ENCODE measurements at places on chromosomes 12 and 14. TPM values are rescaled to one million over a fixed set of nuclear protein-coding genes. Genes with fewer than 3 reads are reported as not detected.

ZNF605 gene
- 6.2 TPM for total RNA-seq

TMPRSS12 gene
- total RNA-seq = not detected

GALNT8 gene
- total RNA-seq = 0.22 TPM

IFI27 gene
- total RNA-seq = 1.3 TPM

CLEC4C gene
- total RNA-seq = not detected

RBP5 gene
- total RNA-seq = not detected

RNFT2 gene
- total RNA-seq = 15.8 TPM

PZP gene
- not detected for total RNA-seq

VDR gene
- 79.6 TPM for total RNA-seq

ERGIC2 gene
- total RNA-seq = 127 TPM

NCOR2 gene
- total RNA-seq = 96.6 TPM

RNF212B gene
- not detected for total RNA-seq

PAPLN gene
- total RNA-seq = 0.31 TPM

GDF3 gene
- total RNA-seq = not detected

CISTR gene
- not detected for total RNA-seq

AMN gene
- 0.75 TPM for total RNA-seq

TMEM30B gene
- total RNA-seq = 1.9 TPM

MIP gene
- not detected for total RNA-seq

HEATR5A gene
- 13.8 TPM for total RNA-seq

LRP1-AS gene
- not detected for total RNA-seq

CHGA gene
- not detected for total RNA-seq

SERPINA5 gene
- total RNA-seq = not detected

INHBE gene
- total RNA-seq = 0.61 TPM

CCDC88C gene
- 74.1 TPM for total RNA-seq

SLCO1C1 gene
- not detected for total RNA-seq

PRPH gene
- total RNA-seq = not detected

WNT1 gene
- total RNA-seq = not detected

ALKBH1 gene
- total RNA-seq = 18.6 TPM
